PC-9 (cell line): ENCODE measurements at places on chromosomes 11 and 22.

GRCh38 chr22:47808886-47809620, 1046.6 kb downstream of the TBC1D22A start:
- DNase-seq: no peak

DNA sequence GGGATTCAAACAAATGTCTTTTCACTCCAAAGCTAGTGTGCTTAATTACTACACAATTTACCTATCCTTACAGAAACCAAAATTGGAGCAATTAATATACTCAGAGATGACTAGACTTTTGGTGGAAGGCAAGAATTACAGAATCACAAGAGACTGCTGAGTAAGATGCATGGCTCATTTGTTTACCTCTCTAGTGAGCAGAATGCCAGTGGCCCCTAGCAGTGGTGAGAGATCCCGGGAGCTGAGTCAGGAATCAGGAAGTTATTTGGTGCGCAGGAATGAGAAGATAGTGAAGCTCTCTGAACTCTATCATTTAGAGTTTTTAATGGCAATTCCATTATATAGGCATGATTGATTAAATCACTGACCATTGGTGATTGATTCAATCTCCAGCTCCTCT, 188.9 kb upstream of the SESN3 start:
- no peak for DNase-seq

DNA sequence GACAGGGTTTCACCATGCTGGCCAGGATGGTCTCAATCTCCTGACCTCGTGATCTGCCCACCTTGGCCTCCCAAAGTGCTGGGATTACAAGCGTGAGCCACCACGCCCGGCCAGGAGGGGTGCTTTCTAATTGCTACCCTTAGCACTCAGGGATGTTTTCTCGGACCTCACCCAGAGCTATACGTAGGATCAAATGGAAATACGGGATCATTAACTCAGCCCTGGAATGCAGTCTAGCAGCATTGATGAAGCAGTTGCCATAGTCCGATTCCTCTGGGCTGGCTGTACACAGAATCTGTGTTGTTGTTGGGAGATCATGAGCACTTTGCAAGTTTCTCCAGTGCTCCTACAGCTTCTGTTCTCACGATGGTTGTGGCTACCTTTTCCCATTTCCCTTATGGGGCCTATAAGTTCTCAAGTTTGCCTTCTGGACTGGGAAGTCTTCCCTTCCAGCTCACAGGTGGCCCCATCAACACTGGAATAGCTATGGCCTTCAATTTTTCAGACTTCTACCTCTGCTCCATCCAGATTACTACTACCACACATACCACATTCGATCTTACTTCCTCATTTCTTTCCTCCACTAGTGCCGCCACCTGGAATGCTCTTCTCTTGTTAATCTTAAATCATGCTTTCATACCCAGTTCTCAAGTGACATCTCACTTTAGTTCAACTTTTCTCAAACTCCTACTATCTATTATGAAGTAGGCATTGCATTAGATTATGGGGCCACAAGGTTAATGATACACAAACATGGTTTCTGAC, 16.1 kb upstream of the PCF11 start:
- no peak for DNase-seq

- DNase-seq: no peak
Observed at GRCh38 chr11:96332126-96332771, 10.7 kb downstream of the MAML2 start.

GRCh38 chr11:131712897-131713296, 342.5 kb downstream of the NTM start:
- no peak for DNase-seq

- DNase-seq: no peak
Observed at GRCh38 chr11:110000031-110000502, 93.1 kb upstream of the ZC3H12C start.

- no peak for DNase-seq
Observed at GRCh38 chr11:34454308-34455032, 15.7 kb downstream of the CAT start.

DNA sequence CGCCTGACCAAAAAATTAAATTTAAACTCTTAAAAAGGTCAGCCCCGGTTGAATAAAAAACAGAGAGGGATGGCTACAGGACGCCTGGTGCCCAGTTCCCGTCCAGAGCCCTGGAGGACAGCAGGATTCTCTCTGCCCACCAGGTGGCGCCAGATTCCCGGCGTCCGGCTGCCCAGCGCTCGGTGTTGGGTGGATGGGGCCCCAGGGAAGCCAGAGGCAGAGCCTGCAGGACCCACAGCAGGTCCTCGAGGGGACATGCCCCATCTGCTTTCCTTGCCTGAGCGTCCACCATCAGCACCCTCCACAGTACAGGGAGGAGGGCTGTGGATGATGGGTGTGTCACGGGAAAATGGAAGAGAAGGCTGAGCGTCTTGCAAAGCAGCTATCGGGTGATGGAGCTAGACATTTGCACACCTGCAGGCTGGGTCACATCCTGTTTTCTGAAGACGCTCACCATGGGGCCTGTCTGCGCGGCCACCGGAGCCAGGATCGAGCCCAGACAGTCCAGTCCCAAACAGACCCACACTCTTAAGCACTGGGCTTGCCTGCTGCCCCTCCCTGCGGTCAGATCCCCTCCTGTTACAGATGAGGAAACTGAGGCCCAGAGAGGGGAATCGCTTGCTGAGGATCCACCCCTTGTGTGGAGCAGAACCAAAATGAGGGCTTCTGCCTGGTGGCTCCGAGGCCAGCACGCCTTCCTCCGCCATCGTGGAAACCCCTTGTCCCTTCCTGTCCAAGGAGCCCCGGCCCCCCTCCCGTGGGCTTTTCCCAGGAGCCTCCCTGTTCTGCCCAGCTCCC, 18.5 kb upstream of the CBX7 start:
- peak; percentile 53 for DNase-seq

GRCh38 chr11:3080104-3080503, 22.9 kb upstream of the CARS1 start:
- DNase-seq: no peak

DNA sequence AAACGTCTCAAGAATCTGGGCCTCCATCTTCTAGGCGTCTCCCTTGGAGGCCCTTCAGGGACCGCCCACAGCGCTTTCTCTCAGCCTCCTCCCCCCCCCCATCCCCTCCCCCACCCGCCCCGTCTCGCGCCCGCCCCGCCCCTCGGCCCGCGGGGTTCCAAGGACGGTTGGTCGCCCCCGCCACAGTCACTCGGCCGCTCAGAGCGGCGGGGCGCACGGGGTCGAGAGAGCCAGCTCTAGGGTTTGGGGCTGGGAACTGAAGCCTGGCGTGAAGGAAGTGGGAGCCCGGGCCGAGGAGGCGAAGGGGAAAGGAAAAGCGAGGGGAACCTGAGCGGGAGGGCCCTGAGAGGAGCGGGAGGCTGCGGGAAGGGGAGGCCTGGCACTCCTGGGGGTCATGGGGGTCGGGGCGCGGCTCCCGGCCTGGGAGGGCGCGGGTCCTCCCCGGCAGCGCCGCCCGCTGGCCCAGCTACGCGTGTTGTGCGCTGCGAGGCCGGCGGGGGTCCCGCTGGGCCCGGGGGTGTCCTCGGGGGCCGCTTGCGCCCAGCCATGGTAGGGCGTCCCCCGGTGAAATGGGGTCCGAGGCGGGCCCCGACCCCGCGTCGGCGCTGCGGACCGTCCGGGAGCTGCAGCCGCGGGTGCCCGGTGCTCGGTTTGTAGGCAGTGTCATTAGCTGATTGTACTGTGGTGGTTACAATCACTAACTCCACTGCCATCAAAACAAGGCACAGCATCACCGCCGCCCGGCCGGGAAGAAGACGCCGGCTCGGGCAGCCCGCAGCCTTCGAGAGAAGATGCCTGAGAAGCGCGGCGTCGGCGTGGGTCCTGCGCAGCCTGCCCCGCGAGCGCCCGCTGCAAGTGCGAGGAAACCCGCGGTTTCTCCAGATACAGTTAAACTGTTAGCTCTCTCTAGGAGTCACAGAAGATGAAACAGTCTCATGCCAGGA, at the start of gene BTG4:
BTG4 (minus strand) TSS at position 91 of the 944 bp plus-strand sequence. CDS start 13,610 bp downstream, outside the sequence.
- DNase-seq: no peak

DNA sequence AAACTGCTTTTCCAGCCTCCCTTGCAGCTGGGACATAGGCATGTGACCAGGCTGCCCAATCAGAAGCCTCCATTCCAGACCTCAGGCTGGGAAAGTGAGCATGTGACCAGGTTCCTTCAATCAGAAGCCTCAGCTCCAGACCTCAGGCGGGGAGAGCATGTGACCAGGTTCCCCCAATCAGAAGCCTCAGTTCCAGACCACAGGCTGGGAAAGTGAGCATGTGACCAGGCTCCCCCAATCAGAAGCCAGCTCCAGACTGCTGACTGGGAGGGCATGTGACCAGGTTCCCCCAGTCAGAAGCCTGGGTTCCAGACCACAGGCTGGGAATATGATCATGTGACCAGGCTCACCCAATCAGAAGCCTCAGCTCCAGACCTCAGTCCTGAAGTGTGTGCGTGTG, 11.7 kb upstream of the IL2RB start:
- no peak for DNase-seq

DNA sequence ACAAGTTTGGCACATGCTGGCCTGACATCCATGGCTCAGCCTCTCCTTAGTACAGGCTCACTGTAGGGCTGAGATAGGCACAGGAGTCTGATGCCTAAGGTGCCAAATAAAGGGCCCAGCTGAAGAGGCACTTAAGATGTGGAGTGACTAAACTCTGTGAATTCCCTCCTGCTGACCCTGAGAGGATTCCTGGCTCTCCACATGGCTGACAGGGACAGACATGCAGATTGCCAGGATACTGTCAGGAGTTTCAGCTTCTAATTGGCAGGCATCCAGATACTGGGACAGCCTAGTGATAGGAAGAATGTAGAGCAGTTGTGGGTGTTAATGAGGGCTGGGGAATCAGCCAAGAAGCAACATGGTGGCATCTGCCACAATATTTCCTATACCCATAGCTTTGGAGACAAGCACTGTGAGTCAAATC, 558.7 kb downstream of the INSC start:
- DNase-seq: no peak

DNA sequence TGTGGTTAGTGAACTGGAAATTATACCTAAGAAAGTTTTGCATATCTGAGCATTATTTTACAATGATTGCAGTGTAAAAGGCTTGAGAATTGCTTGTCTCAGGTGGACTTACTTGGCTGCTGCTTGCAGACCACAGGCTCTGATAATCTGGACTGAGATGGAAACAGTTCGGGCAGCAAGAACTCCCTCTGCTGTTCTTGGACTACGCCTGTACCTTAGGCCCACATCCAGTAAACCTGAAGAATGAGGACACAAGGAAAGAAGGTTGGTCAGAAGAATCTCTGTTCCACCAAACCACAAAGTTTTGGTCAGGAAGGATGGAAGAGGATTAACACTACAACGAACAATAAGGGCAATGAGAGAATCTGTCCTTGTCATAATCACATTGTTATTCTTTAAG, 80.1 kb downstream of the C2CD3 start:
- DNase-seq: no peak

DNA sequence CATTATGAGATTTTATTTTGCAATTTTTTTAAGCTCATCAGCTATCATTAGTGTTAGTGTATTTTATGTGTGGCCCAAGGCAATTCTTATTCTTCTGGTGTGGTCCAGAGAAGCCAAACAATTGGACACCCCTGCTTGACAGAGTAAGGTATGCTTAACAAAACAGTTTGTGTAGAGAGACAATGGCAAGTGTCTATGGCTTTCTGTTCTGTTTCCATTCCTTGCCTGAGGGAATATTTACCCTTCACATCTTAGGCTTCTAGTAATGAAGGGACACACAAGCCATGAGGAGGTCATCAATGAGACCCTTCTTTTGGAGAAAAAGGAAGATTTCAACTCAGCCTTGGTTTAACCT, 1278.4 kb upstream of the TENM4 start:
- no peak for DNase-seq

DNA sequence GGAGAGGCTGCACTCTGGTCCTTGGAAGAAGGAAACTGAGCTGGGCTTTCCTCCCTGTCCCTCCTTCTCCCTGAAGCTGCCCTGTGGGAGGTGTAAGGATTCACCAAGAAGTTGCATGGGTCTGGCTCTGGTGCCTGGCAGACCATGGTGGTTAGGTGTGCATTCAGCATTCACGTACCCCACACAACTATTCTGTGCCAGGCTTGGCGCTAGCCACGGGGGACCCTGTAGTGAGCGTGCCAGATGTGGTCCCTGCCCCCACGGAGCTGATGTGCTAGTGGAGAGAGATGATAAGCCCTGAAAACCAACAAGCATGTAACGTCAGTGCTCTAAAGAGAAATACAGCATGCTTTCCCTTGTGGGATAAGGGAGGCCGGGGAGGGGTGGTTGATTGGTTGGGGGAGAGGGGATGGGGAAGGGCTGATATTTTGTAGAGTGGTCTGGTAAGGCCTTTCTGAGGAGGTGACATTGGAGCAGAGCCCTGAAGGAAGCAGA, 48.9 kb downstream of the CD82 start:
- DNase-seq: no peak

DNA sequence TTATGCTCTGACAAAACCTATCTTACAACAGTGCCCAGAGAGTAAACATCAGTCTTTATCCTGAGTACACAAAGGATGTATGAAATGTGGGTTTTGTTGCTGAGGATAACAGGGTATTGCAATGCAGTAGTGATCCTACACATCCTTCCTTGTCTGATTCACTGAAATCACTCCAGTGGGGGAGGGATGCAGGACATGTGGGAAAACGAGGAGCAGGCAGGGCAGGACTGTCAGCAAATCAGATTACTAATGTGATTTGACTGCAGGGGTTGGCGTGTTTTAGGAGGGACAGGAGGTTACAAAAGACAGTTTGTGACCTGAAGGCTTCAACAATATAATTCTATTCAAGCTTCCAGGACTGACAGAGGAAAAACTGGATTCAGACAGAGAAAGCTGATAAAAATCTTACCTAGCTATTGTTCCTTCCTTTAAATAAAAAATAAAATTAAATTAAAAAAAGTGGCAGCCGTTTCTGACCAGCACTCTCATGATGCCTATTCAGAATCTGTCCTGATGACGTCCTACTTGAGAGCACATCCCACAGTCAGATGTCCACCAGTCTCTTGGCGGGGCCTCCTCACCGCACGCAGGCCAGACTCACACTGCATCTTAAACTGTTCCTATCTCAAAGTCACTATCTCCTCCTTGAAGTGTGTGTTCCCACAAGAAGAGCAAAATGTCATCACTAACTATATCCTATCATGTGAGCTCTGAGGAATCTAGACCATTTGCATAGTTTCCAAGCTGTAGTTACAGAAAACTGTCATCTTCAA, 50.6 kb upstream of the MN1 start:
- no peak for DNase-seq

GRCh38 chr11:27384227-27384626, 21.2 kb upstream of the CCDC34 start:
- DNase-seq: no peak

DNA sequence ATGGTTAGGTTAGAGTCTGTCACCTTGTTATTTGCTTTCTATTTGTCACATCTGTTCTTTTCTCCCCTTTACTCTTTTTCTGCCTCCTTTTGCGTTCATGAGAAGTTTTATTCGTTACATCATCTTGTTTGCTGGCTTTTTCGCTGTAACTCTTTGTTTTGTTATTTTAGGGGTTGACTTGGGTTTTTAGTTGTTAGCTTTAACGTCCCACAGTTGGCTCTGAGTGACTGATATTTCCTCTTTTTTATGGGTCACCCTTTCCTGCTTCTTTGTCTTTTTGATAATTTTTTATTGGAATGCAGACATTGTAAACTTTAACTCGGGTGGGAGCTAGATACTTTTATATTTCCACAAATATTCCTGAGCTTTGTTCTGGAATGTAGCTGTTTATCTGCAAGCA, 13.3 kb upstream of the TNNT3 start:
- no peak for DNase-seq
